GM10248 (cell line): ENCODE measurements at places on chromosomes 5 and 9.

- no peak for DNase-seq
Observed at GRCh38 chr5:35753500-35753899, 103.2 kb upstream of the IL7R start.

DNA sequence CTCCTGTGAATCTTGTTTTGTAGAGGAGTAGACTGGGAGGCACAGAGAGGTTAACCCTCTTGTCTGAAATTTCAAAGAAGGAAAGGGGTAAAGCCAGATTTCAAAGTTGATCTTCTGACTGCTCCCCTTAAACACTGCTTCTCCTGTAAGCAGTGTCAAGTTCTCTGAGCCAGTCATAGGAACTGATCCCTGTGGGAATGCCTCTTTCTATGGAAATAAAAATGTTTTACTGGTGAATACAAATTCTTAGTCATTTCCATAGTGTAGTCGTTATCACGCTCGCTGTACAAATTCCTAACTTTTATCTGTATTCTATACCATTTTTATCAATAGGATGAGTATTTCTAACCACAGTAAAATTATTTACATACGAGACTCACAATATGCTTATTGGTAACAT is 66.3 kb upstream of the PRRC1 start:
- DNase-seq, result no peak

GRCh38 chr5:82045554-82046275 is 73.9 kb downstream of the ATG10 start:
- DNase-seq, result no peak

DNA sequence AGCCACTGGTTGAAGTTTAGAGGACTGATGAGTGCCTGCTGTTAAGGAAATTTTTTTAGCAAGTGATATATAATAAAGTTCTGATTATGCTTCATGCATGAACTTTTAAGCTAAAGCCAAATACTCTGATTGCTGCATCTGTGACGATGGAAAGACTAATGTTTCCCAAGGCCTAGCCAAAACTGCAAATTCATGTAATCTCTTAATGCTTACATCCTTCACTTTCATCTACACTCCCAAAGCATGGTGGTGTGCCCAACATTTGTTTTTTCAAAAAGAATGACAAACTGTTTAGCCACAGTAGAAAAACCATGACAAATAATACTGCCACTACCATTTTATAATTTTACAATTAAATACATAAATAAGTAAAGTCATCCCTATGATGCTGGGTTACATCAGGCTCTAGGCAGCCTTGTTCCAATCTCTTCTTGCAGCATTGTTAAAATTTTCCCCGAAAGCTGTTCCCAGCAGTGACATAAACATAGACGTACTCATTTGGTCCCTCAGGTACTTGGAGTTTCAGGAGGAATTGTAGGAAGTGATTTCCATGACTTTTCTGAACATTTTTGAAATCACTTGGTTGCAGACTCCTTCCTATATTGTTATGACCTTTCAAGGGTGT is 625.3 kb upstream of the DMAC1 start:
- no peak for DNase-seq

GRCh38 chr5:89397096-89397495 is 514.1 kb upstream of the MEF2C start:
- no peak for DNase-seq
